Suppressor macrophage treated with lipopolysaccharide for 1 hour (primary cell): ENCODE measurements at places on chromosomes 6 and 20.
A peak's percentile ranks its signal among the peaks of the same experiment; 100 is the strongest.

- no peak for DNase-seq
Observed at GRCh38 chr6:143449082-143449713, 1.3 kb downstream of the ADAT2 start.

GRCh38 chr6:164694386-164694785, 615.0 kb downstream of the C6orf118 start:
- no peak for DNase-seq

- peak; percentile 70 for DNase-seq
Observed at GRCh38 chr20:1130847-1131246, 12.4 kb downstream of the PSMF1 start.

- no peak for DNase-seq
Observed at GRCh38 chr6:7758456-7758855, 32.6 kb downstream of the BMP6 start.

GRCh38 chr6:119116712-119117281, 38.3 kb upstream of the FAM184A start:
- peak; percentile 19 for DNase-seq

- no peak for DNase-seq
Observed at GRCh38 chr6:159378411-159379328, 209.5 kb downstream of the FNDC1 start.

- DNase-seq, result no peak
Observed at GRCh38 chr6:1958257-1958656, 287.1 kb downstream of the GMDS start.

- DNase-seq, result no peak
Observed at GRCh38 chr20:40698744-40699143, 9.7 kb upstream of the MAFB start.

DNA sequence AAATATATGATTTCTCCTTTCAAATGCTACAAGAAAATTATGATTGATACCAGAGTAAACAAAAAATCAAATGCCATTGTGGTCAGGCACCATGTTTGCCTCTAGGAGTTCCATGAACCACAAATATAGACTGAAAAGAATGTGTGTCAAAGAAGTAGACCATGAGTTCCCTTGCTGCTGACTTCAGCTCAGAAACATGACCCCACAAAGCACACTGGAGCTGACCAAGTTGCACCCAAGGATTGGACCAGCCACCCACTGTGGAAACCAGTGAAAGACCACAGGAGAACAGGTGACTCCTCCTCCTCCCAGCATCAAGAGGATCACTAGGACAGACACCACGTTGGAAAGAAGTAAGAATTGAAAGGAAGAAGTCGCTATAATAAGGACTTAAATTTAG, 90.8 kb upstream of the TENT5A start:
- no peak for DNase-seq

DNA sequence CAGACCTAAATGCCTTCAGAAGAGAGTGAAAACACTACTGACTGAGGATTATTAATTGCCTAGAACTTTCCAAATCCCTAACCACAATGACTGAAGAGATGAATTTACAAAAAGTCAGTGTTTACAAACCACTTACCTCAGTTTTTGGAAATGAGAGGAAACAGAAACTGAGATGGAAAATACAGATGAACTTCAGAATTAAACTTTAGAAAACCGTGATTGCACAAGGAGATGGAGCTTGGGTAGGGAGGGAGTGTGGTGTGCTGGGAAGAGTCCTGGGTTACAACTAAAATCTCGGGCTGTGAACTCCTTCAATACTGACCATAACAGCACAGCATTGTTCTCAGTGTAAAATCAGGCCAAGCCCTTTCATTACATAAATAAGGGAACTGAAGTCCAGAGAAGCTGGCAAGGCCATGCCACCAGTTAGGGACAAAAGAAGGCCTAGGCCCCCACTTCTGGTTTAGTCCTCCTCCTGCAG, 4.0 kb downstream of the ELMO2 start:
- peak; percentile 88 for DNase-seq

GRCh38 chr6:47321577-47321976, 11.9 kb upstream of the TNFRSF21 start:
- peak; percentile 17 for DNase-seq
